ENCODE measurements at places on chromosomes 16 and 17.

GRCh38 chr17:1137465-1137894 is 42.3 kb downstream of the ABR start:
- no peak for DNase-seq

GRCh38 chr17:69525920-69526841 is 111.7 kb downstream of the MAP2K6 start:
- no peak for DNase-seq

DNA sequence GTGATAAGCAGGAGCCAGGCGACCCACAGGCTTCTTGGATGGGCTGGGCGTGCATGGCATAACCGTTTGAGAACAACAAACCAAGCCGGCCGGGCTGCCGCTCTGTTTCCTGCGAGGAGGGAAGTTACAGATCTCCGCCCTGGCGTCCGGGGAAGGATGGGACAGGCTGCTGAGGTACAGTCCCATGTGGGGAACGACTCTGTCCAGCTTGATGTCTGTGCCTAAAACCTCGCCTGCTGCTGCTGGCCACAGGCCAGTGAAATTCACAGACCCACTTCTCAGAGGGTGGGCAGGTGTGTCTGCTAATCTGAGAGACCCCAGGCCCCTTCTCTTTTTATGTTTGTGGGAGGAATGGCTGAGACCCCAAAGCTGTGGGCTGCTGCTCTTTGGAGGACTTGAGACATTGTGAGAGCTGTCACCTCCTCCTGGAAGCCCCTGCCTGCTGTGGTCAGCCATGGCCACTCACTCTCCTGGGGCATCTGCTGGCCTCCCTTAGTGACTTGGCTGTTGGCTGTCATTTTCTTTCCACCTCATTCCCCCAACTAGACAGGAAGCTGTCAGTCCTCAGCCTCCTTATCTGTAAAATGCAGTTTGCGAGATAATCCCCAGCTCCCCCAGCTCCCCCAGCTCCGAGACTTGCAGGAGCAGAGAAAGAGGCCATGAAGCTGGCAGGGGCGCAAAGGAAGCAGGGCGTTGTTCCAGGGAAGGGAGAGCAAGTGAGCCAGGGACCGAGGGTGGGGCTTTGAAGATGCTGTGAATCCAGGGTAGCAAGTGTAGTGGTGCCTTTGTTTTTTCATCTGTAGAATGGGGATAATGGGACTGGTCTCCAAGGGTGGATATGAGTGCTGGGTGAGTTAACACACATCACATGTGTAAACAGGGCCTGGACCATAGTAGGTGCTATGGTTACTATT is 51.0 kb downstream of the CMIP start:
- peak; percentile 90 for DNase-seq

GRCh38 chr17:1304962-1305563 is 25.6 kb downstream of the TRARG1 start:
- DNase-seq, result no peak

DNA sequence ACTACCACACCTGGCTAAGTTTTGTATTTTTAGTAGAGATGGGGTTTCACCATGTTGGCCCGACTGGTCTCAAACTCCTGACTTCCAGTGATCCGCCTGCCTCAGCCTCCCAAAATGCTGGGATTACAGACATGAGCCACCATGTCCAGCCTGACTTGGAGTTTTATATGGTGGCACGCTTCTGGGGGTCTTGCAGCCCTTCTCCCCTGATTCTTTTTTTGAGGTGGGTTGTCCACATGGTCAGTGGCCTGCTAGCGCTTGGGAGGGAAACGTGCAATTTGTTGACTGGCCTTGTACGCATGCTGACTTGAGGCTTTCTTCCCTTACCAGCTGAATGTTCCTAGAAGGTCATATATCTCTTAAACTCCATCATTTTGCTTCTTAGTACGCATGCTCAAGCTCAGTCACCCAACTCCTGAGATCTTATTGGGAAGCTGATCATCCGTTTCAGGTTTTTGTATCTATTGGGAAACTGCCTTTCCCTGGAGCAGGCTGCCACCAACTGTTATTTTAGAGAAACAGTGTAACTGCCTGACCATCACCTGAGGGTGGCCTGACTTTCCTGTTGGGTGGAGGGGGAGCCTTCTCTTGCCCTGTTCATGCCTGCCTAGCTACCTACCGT is 13.7 kb upstream of the LDHD start:
- DNase-seq, result no peak

DNA sequence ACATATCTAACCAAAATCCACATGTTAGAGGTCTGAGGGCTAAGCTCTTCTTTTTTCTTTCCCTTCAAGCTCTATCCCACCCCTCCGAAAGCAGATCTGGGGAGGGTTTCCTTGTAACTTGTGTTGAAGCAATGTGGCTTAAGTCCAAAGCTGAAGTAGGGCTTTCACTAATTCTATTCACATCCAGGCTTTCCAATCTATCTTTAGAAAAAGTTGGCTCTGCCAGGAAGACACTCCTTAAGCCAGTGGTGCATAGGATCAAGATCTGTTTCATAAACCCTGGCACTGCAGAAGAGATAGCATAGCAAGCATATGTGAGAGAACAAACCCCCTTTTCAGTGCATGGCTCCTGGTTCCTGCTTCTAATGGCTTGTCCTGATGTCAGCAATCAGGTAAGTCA is 34.9 kb upstream of the DHX40 start:
- DNase-seq, result no peak

- no peak for DNase-seq
These were observed 94.6 kb downstream of the RGS9 start for GRCh38 chr17:65231662-65232335.

DNA sequence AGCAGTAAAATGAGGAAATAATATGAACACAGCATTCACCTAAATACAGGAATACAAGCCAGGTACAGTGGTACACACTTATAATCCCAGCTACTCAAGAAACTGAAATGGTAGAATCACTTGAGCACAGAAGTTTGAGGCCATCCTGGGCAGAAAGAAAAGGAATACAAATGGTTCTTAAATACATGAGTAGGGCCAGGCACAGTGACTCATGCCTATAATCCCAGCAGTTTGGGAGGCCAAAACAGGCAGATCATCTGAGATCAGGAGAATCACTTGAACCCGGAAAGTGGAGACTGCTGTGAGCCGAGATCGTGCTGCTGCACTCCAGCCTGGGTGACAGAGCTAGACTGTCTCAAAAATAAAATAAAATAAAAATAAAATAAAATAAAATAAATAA is 23.0 kb upstream of the SMG8 start:
- no peak for DNase-seq

- no peak for DNase-seq
These were observed 969.1 kb upstream of the CDH8 start for GRCh38 chr16:63005356-63005755.

DNA sequence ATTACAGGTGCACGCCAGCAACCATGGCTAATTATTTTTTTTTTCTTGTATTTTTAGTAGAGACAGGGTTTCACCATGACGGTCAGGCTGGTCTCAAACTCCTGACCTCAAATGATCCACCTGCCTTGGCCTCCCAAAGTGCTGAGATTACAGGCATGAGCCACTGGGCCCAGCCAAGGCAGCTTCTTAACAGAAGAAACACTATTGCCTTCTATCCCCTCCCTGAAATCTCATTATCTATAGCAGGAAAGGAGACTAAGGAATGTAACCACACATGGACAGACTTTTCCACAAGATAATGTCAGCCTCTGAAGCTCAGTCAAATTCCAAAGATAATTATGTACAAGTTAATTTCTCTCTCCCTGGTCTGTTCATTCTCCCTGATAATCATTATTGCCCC is 5.7 kb upstream of the ZP2 start:
- DNase-seq, result no peak

GRCh38 chr16:5328546-5328945 is 231.0 kb upstream of the EEF2KMT start:
- no peak for DNase-seq

DNA sequence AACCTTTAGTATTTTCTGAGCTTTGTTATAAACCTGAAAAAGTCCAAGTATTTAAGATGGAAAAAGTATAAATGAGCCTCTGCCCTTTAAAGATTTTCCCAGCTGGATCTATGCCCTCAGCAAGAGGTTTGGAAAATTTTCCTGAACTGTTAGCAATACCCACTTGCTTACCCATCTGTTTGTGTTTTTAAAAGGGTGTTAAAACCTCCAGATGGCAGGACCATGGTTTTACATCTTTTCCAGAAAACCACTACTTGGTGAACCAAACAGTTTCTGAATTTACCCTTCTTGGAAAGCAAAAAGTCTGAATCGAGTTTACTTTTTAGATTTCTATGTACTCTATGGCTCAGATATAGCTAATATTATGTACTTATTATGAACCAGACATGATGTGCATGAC is 719 bp downstream of the PMFBP1 start:
- DNase-seq, result no peak

DNA sequence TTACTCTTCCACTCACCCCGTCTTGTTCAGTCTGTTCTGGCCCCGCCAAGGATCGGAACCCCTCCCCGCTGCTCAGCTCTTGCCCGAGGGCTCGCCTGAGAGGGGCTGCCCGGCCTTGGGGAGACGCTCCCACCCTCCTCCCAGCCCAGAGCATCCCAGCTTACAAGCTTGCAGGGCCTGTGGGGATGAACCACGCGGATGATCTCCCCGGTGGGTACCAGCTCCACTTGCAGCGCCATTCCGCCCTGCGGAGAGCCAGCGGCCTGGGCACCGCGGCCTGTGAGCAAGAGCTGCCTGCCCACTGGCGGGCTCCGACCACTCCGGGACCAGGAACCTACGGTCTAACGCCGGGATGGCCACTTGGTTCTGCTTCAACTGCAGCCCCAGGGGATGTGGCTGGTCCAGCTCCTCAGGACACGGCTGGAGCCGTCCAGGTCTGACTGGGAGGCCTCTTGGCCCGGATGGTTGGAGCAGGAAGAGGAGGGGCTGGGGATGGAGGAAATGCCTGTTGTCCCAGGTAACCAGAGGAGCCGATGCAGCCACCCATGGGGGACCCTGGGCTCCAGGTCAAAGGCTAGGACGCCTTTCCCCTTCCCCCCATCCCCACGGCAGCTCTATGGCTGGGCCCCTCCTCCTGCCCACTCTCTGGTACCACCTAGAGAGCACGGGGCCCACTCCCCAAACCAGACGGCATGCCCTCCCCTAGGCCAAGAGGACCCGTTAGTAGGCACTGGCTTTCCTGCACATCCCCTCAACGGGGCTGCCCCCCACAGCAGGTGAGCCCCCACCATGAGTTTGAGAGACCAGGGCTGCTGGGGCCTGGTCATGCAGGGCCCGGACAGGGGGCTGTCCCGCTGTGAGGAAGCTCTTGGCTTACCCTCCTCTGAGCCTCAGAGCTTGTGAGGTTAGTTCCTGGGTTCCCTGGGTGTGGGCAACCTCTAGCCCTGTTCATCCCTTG is at the start of gene MYO1C:
Gene MYO1C (minus strand): TSS at position 438 of the 958 bp plus-strand sequence. CDS start 199 bp downstream, at position 239.
- DNase-seq, result no peak

GRCh38 chr17:75418531-75418930 is 13.1 kb upstream of the GRB2 start:
- DNase-seq, result peak; percentile 73

- no peak for DNase-seq
These were observed 19.2 kb downstream of the FLOT2 start for GRCh38 chr17:28878158-28878910.

DNA sequence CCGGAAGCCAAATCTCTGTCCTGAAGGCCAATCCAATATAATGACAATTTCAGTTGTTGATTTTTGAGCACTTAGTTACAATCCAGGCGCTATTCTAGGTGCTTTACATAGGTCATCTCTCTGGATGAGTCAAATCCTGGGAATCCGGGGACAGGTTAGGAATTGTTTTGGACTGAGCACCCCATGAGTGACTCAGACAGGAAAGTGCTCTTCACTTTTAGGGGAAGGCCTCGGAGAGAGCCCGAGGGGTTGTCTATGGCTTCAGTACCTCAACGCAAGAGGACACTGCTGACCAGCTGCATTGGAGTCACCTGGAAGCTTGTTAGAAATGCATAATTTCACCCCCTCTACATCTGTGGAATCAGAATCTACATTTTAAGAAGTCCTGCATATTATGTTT is 108.8 kb downstream of the IRX5 start:
- no peak for DNase-seq

- no peak for DNase-seq
These were observed 210.1 kb upstream of the HS3ST4 start for GRCh38 chr16:25481636-25482035.

DNA sequence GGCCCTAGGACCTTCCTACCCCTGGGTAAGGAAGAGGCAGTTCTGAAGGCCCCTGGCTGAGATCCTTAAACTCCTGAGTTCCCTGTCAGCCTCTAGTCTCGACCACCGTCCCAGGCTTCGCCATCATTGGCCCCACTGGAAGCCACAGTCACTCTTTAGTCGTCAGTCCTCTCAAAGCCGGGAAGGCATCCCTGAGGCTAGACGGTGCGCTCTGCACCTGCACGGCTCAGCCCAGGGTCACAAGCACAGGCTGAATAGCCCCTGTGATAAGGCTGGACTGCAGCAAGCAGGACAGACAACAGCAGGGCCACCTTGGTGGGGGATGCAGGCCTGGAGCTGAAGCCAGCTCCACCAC is 3.3 kb upstream of the HEXIM1 start:
- DNase-seq, result no peak

DNA sequence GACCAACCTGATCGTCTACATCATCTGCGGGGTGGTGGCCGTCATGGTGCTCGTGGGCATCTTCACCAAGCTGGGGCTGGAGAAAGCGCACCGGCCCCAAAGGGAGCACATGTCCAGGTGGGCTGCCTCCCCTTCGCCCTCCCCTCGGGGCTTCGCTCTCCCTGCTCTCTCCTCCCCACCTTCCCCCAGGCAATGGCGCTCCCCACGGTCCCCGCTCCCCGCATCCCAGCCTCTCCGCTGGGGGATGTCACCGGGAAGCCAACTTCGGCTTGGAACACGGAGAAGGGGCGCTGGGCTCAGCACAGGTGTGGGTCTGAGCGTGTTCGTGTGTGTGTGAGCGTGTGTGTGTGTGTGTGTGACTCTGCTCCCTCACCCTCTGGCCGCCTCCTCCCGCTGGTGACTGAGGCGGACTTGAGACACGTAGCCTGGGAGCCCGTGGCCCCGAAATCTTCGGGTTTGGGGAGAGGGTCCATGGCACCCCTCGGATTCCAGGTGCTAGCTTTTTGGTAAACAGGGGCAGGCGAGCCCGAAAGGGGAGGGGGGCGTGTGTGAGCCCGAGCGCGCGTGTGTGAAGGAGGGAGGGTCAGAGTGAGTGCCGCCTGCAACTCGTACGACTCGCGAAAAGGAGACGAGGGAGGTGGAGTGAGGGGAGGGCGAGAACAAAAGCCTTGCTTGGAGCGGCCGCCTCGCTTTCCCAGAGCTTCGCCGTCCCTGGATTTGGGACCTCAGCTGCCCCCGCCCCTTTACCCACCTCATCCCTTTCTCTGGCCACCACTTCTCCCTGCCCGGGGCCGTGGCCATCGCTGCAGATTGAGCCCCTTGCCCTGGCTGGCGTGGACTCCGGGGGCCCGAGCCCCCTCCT is 1.3 kb downstream of the SHISA9 start:
- no peak for DNase-seq

DNA sequence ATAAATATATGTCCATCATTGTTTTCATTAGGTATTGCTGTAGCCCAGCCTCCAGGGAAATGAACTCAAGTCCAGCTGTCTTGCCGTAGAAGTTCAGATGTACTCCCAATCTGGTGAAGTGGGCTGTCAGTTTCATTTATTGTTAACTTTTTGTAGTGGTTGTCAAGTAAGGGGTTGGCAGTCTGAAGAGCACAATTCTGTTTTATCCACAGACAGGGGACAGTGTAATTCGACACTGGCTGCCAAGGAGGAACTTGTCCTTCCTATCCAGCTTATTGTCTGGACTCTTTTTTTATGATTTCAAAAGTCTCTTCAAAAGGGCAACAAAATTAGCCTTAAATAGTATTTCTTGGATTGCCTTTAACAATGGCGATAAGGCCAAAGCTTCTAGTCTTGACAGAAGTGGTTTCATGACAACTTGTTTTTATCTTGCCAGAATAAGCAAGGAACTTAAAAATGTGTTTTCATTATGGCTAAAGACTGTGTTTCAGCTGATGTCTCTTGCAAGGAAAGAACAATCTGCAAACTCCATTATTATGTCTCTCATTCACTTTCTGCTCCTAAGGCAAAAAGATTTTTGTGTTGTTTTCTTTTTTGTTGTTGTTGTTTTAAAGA is 73.9 kb upstream of the TANC2 start:
- DNase-seq, result no peak
